ENCODE measurements at places on chromosomes 4 and X.

GRCh38 chr4:57689693-57690205 lies 579.6 kb upstream of the IGFBP7 start:
- DNase-seq = no peak

- DNase-seq = no peak
Observed at GRCh38 chr4:11625211-11625610, 196.5 kb upstream of the HS3ST1 start.

- DNase-seq = no peak
Observed at GRCh38 chrX:67545893-67546495, 2.2 kb downstream of the AR start.

DNA sequence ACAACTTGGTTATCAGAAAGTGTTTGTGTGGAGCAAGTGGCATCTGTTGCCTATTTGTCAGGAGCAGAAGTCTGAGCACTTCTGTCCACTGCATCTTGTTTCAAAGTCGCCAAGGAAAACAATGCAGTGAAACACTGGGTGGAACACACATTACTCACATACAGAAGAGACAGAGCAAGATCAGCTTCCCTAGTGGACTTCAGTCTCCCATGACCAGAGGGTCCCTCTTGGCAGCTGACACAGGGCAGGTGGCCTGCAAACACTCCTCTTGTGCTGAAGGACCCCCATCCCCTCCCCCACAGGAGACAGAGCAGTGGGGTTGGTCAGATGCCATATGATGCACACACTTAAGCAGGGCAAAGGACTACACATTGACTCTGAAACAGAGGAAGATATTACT lies 3.6 kb upstream of the BBS12 start:
- no peak for DNase-seq

- no peak for DNase-seq
Observed at GRCh38 chr4:94165256-94165655, 42.4 kb upstream of the SMARCAD1 start.

GRCh38 chr4:168666531-168666930 lies 169.7 kb downstream of the PALLD start:
- DNase-seq = no peak

DNA sequence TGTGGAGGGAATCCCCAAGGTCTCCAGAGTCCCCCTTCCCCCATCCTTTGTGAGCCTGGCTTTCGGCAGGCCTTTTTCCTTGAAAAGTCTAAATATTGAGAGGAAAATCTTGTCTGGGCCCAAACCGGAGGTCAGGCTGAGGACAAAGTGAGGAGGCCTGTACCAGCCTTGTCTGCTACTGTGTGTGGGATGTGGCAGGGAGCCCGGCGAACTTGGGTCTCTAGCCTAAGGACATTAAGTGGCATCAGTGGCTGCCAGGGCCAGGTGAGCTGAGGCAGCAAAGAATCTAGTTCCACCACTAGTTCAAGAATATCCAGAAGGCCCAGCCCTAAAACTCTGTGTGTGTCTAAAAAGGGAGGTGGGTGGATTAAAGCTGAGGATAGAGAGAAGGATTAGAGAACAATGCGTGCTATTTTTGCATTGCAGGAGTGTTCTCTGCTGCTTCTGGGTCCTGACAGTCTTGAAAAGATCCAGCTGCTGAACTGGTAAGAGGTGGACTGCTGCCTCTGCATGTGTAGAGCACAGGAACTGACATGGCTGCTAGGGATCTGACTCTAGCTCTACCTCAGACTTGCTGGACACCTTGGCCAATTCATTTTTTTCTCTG lies 1.2 kb upstream of the AMER1 start:
- DNase-seq = no peak

- no peak for DNase-seq
Observed at GRCh38 chrX:87006561-87006960, 511.0 kb upstream of the KLHL4 start.

DNA sequence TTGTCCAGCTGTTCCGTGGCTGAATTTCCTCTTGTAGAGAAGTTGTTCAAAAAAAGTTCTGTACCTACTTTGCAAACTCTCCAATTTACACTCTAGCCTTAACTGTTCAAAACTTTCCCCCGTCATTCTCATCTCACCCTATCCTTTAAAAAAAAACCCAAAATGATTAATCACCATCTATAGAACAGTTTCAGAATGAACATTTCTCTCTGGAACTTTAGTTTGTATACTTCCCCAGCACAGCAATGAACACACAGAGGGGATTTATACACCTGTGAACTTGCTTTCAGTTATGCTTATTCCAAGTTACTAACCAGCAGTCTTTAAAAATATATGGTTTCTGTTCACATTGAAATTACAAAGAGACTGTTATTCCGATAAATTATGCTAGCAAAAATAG lies 1.2 kb downstream of the GEMIN8 start:
- no peak for DNase-seq

GRCh38 chrX:51931566-51932150 lies 38.2 kb downstream of the MAGED1 start:
- no peak for DNase-seq

DNA sequence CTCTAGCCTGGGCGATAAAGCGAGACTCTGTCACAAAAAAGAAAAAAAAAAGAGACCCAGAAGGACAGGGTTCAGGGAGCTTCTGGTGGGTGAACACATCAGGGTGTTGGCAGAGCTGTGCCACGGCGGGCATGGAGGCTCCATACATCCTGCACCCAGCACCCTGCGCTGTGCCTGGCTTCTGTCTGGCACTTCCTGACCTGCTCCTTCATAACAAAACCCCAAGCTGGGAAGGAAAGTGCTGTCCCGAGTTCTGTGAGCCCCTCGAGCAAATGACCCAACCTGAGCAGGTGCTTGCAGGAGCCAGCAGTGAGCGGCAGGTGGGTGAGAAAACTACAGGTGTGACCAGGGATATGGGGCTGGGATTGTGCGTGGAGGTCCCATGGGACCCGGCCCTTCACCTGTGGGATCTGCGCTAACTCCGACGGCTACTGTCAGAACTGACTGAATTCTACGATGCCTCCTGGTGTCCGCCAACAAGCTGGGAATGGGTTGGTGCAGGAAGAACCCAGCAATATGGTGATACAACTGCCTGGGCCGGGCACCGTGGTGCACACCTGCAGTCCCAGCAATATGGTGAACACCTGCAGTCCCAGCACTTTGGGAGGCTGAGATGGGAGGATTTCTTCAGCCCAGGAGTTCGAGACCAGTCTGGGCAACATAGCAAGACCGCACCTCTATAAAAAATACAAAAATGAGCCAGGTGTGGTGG lies 18.9 kb downstream of the ASMTL start:
- no peak for DNase-seq

GRCh38 chr4:10877076-10877475 lies 192.5 kb upstream of the CLNK start:
- DNase-seq = no peak

- no peak for DNase-seq
Observed at GRCh38 chr4:41719417-41719816, 29.1 kb downstream of the PHOX2B start.

DNA sequence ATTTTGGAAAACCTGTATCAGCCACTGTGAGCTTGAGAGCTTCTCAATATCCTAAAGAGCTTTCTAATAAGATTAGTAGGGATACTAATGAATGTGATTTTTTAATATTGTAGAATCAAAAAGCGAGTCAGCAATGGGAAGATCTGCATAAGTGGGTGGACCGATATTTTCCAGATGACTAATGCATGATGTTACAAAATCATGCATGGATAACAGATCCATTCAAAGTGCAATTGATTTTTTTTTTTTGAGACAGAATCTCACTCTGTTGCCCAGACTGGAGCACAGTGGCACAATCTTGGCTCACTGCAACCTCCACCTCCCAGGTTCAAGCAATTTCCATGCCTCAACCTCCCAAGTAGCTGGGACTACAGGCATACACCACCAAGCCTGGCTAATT lies 7.3 kb upstream of the CLDN2 start:
- DNase-seq = no peak

- no peak for DNase-seq
Observed at GRCh38 chrX:68894513-68895340, 65.9 kb downstream of the EFNB1 start.

DNA sequence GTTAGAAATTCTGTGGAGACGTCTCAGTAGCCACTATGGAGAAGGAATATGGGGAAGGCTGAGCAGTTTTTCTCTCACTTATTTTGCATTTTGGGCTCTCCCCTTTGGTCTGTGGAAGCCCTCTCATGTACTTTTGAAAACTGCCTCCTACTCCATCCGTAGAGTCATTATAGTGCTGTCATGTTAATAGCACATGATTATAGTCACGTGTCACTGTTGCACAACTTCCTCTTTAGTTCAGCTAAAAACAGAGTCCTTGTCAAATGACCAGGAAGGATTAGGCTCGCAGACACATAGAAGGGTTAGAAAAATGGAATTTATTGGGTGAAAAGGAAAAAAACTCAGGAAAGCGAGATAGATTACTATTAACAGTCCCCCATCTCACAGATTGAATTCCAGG lies 258.2 kb upstream of the CXorf51A start:
- no peak for DNase-seq

- DNase-seq = no peak
Observed at GRCh38 chr4:182823576-182823975, 93.6 kb downstream of the DCTD start.

DNA sequence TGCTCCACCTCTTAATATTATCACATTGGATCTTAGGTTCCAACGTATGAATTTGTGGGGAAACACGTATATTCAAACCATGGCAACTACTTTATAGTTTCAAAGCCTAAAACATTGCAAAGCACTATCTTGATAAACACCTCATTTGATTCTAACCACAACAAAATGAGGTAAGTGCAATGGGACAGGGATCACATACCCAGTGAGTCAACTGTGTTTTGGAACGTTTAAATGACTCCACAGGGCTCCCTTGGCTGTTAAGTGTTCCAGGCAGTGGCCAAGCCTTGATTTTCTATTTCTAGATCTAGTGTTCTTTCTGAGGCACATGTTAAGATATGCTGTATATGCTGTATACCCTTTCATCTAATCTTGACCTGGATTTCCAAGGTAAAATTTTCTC lies 54.5 kb upstream of the C1QTNF7 start:
- no peak for DNase-seq

- DNase-seq = no peak
Observed at GRCh38 chr4:138775489-138775888, 240.1 kb upstream of the NOCT start.

GRCh38 chrX:112450810-112451209 lies 228.9 kb downstream of the LHFPL1 start:
- no peak for DNase-seq

DNA sequence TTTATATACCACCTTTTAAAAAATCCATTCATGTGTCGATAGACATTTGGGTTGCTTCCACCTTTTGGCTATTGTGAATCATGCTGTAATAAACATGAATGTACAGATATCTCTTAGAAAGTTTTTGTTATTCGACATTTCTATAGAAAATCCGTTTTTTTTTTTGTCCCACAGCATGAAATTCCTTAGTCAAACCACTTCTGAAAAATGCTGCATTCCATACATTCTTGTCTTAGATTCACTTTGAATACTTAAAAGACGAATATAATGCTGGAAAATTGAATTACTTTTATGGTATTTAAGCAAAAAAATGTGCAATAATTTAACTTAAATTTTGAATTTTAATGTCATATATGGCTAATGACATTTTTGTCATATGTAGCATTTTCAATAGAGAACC lies 1345.5 kb downstream of the TECRL start:
- no peak for DNase-seq

GRCh38 chr4:7172508-7172907 lies 19.8 kb upstream of the SORCS2 start:
- DNase-seq = no peak

- no peak for DNase-seq
Observed at GRCh38 chr4:156117743-156118142, 164.1 kb upstream of the CTSO start.

DNA sequence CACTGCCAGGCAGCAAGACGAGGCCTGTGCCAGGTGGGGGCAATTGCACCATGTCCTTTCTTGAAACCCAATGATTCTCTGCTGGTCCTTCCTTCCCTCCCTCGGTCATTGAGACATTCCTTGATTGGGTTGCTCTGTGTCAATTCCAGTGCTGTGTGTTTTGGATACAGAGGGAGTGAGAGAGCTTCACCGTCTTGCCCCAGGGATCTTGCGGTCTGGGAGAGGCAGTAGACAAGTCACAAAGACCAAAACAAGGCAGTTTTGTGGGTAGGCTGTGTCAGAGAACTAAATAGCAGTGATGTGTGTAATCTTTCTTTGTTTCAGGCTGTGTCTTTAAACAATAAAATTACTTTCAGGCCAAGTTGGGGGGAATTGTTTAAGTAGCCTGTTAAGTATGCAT lies 38.8 kb upstream of the TADA2B start:
- no peak for DNase-seq

DNA sequence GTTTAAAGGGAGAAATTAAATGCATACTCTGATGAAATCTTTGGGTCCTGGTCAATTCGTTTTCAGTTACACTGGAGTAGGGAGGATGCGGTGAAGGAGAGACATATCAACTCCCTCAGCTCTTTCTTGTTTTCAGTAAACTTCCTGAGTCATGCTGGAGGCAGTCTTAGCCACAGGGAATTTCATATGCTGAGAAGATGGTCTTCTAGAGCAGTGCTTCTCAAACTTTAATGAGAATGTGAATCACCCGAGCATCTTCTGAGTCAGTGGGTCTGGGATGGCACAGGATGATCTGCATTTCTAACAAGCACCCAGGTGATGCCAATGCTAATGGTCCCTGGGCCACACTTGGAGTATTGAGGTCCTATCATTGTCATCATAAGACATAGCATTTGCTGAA lies 214.5 kb downstream of the KIT start:
- no peak for DNase-seq

DNA sequence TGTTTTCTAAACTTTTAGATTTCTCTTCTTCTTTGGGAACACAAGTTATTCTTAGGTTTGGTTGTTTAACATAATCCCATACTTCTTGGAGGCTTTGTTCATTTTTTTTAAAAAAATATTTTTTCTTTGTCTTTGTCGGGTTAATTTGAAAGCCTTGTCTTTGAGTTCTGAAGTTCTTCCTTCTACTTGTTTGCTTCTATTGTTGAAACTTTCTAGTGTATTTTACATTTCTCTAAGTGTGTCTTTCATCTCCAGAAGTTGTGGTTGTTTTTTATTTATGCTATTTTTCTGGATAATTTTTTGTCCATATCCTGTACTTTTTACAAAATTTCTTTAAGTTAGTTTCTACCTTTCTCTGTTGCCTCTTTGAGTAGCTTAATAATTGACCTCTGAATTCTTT lies 116.1 kb downstream of the NPNT start:
- no peak for DNase-seq

Data from vagina (tissue), 2 donors.